ENCODE measurements at places on chromosomes 6 and 20.

- no peak for DNase-seq
These were observed 557.3 kb downstream of the CD109 start for GRCh38 chr6:74253261-74253660.

DNA sequence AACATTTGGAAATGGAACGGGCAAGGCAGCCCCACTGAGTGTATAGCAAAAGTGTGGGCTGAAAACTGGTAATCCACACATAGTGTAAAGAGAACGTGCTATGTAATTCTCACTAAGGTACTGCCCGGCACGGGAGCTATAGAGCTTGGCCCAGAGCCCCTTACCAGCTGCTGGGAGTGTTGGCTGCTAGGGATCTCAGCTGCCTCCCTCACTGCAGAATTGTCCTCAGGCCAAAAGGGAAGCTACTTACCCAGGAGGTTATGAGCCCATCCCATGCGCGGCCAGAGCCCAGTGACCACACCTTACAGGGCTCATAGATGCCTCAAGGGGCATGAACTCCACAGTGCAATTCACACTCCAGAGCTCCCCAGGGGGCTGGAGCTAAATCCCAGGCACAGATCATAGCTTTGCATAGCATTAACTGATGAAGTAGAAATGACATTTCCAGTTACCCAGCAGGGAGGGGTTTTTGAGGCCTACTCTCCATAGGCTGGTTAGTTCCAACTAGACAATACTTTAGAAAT, 56.8 kb downstream of the LINC00237 start:
- DNase-seq: no peak

DNA sequence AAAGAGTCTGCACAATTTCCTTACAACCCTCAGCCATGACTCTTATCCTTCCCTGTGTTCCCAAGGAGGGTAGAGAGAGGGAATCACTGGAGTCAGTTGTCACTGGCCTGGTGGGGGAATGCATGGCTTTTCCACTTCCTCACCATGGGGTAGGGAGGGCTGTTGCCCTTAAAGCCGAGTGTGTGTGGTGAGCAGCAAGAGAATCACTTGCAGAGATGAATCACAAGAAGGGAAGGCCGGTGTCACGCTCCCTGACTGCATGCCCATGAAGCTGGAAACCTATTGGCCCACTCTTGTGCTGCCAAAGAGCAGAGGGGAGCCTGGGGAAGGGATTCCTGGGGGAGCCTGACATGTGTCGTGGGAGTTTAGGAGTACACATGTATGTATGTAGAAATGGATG, 18.1 kb upstream of the BMP6 start:
- no peak for DNase-seq

DNA sequence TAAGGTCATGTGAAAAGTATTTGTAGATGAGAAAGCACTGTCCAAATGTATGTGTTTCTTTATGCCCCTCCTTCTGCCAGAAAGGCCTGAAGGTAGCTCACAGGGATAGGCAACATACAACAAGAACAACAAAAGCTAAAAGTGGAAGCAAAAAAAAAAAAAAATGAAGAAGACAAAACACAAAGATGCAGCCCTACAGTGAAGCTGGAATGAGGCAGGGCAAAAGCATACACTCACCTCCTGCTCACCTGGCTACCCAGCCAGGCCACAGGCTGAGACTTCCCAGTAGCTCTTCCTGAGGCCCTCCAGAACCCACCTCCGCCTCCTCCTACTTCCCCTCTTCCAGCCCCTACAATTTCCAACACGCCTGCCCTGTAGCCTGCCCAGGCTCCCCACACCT, 2.4 kb downstream of the UNC5CL start:
- no peak for DNase-seq

GRCh38 chr6:162701551-162701950, 26.0 kb downstream of the PRKN start:
- DNase-seq: no peak

- DNase-seq: no peak
These were observed 286.1 kb downstream of the SYNE1 start for GRCh38 chr6:152351110-152351509.

- no peak for DNase-seq
These were observed 110.6 kb upstream of the TENT5A start for GRCh38 chr6:81863123-81863522.

DNA sequence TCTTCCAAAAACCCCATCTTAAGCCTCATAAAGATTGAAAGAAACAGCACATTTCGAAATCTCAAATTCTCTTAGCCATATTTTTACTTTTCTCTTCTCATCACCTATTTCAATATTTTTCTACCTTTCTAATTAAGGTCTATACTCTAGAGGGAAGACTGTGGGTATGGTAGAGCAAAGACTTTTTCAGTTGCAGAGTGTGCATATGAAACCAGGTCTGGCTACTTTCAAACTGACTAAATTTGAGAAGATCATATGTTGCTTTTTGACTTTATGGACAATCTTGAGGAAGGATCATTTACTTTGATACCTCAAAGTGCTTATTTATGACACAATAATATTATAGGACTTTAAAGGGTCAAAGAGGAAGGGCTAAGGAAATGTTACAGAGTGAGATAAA, 20.7 kb downstream of the FILIP1 start:
- no peak for DNase-seq

- DNase-seq: no peak
These were observed 10.5 kb downstream of the STMN3 start for GRCh38 chr20:63642527-63643247.

DNA sequence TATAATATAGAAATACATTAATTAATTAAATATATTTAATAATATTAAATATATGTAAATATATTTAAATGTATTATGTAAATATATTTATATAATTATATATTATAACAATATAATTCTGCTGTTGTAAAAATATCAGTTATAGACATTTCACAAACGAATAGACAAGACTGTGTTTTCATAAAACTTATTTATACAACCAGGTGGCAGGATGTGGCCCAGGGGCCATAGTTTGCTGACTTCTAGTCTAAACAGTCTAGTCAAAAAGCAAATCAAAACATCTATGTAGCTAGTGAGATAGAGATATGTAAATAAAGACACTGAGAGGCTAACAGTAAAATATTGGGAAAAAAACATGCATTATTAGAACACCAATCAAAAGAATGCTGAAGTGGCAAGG, 136.4 kb downstream of the TBXT start:
- DNase-seq: no peak

DNA sequence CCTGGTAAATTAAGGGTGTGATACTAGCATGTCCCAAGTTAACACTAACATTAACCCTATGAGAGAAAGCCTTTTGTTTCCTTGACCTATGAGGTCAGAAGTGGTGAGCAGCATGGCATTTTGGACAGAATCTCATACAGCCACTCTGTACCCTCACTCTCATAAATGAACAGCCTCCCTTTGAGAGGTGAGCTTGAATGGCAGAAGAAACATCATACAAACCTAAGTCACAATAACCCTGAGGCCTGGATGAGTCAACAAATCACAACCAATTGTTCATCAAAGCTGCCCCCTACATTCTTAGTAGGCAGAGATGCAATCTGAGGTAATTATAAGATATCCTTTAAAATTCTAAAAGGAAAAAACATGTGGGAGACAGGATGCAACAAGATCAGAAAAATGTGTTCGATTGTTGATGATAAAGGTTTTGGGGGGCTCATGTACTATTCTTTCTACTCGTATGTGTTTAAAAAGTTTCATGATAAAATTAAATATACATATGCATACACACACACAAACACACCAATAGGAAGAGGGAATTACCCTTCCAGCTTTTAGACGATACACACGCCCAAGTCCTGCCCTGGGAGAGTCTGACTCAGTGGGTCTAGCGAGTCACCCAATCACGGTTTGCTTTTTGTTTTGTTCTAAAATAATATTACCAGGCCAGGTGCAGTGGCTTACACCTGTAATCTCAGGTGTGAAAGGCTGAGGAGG, 117.3 kb downstream of the ARHGAP18 start:
- DNase-seq: no peak

GRCh38 chr6:87154641-87154992, 748 bp upstream of the ZNF292 start:
- DNase-seq: no peak

- no peak for DNase-seq
These were observed 80.8 kb upstream of the PHACTR1 start for GRCh38 chr6:12635813-12636212.

- DNase-seq: peak; percentile 79
These were observed 4.1 kb upstream of the PREX1 start for GRCh38 chr20:48831718-48832404.

- DNase-seq: no peak
These were observed 117.4 kb upstream of the SOX4 start for GRCh38 chr6:21476112-21476511.

DNA sequence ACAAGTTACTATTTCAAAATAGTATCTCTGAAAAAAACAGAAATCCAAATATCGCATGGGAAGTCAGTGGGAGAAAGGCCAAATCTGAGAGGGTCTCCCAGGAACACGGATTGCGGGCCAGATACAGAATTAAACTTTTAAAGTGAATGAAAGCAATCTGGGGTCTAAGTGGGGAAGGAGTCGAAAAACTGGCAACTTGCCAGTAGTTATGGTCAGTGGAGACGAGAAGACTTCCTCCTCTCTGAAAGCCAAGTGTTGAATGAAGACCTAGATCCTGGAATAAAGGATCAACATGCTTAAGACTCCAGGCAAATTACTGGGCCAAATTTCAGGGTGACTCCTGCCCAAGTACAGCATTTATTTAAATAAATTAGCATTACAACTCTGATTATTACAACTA, 123.6 kb downstream of the BFSP1 start:
- no peak for DNase-seq

- no peak for DNase-seq
These were observed 27.9 kb downstream of the HLA-DMB start for GRCh38 chr6:32912951-32913350.

GRCh38 chr6:151539506-151540268, 45.9 kb downstream of the CCDC170 start:
- no peak for DNase-seq

DNA sequence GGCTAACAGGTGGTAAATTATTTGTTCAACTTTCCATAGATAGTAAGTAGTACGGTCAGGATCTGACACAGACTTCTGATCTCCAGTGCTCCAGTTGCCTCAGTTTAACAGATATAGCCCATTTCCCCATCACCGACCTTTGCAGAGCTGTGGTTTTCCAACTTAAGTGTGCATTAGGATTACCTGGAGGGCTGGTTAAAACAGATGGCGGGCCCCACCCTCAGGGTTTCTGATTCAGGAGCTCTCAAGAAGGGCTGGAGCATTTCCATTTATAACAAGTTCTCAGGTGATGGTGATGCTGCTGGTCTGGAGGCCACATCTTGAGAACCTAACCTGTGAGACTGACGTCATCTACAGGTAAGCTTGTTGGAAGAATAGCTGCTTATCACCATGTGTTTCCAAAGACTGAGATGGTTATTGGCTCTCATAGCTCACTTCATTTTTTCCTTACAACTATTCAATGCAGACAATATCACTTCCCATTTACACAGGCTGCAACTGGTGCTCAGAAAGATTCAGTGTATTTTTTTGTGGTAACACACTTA, 360.1 kb upstream of the CHD6 start:
- no peak for DNase-seq

GRCh38 chr6:123635567-123635966, 1.2 kb downstream of the TRDN start:
- no peak for DNase-seq

- no peak for DNase-seq
These were observed 108.6 kb downstream of the CHD6 start for GRCh38 chr20:41509316-41510200.

- DNase-seq: no peak
These were observed 31.5 kb upstream of the TGM2 start for GRCh38 chr20:38196592-38196991.

- DNase-seq: no peak
These were observed 5.6 kb downstream of the BAG2 start for GRCh38 chr6:57177545-57178265.

- DNase-seq: no peak
These were observed 94.0 kb upstream of the MCHR2 start for GRCh38 chr6:100088009-100088408.

- no peak for DNase-seq
These were observed 424.4 kb upstream of the MARCKS start for GRCh38 chr6:113432521-113433334.

GRCh38 chr6:139820210-139820609, 445.8 kb upstream of the CITED2 start:
- no peak for DNase-seq

DNA sequence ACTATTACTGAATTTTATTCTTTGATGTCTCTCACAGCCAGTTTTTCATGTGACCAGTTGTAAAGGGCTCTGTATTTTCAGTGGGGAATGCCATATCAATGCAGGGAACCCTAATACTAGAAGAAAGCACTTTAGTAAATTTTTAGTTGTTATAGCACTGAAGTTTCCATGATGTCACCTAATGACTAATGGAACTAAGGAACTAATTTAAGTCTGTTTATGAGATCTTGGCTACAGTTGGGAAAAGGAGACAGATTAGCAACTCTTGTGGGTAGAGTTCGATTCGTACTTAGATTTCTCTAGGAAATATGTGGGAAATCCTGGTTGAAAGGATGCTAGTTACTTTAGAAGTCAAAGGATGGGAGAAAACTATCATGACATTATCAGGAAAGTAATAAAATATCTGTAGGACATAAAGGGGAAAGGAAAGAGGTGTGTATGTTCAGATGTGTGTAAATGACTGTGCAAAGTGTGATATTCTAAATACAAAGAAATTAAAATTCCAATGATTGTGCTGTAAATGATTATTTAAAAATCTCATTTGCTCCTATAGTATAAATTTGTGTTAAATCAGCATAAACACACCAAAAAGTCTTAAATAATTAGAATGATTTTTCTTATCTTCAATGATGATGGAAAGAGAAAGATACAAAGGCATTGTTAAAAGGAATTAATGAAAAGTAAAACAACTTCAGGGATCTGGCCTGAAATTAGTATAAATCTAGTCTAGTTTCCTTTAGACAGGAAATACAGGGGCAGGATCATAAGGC, 103.4 kb downstream of the LRRC1 start:
- no peak for DNase-seq

DNA sequence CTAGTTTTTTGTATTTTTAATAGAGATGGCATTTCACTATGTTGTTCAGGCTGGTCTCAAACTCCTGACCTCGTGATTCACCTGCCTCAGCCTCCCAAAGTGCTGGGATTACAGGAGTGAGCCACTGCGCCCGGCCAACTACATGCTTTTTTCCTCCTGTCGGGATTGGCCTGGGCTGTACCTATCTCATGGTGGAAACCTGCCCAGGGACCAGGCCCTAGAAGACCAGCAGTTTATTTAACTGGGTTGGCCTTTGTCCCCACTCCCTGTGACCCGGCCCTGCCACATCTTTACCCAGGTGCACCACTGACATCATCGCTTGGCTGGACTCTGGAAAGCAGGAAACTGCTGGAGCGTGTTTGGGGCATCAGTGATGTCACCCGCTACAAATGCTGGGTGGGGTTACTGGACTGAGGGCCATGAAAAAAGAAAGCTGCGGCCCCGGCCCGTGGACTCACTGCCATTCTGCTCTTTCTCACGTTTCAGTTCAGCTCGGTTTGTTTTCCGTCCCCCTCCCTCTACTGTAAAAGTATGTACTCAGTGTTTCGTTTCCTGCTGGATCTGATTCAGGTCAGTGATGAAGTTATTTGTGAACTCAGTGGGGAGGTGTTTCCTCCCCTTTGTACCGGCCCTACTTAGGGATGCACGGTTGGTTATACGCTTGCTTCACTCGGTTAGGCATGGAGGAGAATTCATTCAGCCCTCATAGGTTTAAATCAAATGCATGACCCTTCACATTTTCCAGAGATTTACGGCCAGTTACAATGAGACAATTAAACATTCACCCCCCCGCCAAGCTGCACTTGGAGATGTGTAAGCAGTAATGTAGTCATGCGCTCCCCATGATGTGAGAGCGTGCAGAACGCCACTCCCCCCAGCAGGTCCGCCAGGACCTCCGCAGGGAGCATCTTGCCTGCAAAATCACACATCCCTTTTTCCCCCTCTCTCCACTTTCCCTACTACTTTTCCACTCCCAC, 179.3 kb downstream of the MTHFD1L start:
- no peak for DNase-seq

Measured in C1 segment of cervical spinal cord (tissue), 14 donors.